ENCODE measurements at places on chromosomes 2 and 18.

DNA sequence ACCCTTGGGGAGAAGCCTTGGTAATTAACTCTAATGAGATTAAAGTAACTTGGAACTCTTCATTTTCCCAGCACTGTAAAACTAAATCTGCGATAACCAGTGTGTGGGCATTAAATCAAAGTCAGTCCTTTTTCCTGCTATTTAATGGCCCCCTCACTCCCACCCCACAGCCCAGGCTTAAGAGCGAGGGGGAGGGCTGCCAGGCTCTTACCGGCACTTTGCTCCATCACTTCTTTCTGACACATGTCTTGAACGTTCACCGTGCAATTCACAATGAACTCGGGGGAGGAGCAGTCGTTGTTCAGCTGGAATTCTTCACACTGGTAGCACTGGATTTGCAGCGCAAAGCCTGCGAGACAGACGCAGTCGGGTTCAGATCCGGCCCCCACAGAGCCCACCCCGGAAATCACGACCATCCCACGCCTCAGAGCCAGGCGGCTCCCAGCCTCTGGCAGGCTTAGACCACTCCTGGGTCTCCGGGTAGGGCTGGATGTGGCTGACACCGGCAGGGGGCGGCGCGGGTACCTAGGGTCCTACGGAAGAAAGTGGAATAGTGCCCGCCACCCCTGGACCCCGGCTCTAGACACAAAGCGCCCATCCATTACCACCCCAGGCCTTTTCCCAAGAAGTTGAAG lies 1.7 kb downstream of the LYPD1 start:
- DNase-seq: no peak

- DNase-seq: no peak
These were observed 157.9 kb upstream of the FOSL2 start for GRCh38 chr2:28234807-28235206.

GRCh38 chr2:156800065-156800653 lies 364.0 kb downstream of the GPD2 start:
- no peak for DNase-seq

DNA sequence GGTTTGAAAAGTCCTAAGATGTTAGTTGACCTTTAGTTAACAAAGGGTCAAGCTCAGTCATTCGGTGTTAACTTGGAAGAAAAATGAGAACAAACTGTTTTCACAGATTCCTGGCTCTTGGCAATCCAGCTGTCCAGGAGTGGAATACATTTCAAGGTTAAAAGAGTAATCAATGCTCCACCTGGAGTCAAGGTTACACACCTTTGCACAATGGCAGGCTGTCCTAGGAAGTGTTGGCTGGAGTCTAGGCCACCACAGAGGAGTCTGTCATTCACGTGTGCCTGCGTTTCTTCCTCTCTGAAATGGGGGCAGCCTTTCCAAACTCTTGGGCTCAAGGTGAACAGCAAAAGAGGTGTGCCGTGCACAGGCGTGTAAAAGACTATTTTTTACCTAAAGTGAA lies 6.3 kb upstream of the ID2 start:
- no peak for DNase-seq

- no peak for DNase-seq
These were observed 586.4 kb upstream of the ZEB2 start for GRCh38 chr2:145106293-145106692.
